Breast epithelium (tissue), 4 donors: ENCODE measurements at places on chromosomes 1 and 21.

DNA sequence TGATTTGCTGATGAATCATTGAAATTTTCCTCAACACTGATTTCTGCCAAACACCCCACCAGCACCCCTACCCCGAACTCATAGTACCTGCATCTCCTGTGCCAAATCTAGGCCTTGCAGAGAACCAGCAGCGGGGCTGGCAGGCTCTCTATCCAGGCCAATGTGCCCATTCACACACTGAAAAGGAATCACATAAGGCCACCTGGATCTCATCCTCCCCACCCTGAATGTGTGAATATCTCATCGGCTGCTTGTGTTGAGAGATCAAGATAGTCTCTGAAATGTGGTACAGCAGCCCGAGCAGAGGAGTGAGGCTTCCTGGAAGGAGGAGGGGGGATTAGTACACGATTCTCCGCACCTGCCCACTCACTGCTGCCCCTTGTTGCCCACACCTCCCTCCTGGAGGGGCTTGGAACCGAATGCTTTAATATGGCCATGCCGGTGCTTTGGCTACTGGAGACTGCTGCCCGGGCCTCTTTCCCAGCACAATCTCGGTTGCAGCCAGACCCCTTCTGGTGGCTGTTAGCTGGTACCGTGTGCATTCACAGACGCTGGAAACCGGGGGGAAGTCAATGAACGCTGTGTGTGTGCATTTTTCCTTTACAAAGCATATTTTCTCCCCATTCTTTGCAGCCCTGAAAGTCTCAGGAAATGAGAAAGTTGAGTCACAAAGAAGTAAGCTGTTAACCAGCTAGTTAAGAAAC is 619.5 kb downstream of the MATN1 start:
- no peak for DNase-seq
- no peaks in the 10 kb centered on the region for H3K4me1 ChIP-seq
- H3K27me3 ChIP-seq, result no peaks in the 10 kb centered on the region
- H3K36me3 ChIP-seq, result no peaks in the 10 kb centered on the region
- H3K4me3 ChIP-seq, result no peak overlapping the region
- no peak overlapping the region for H3K27ac ChIP-seq

DNA sequence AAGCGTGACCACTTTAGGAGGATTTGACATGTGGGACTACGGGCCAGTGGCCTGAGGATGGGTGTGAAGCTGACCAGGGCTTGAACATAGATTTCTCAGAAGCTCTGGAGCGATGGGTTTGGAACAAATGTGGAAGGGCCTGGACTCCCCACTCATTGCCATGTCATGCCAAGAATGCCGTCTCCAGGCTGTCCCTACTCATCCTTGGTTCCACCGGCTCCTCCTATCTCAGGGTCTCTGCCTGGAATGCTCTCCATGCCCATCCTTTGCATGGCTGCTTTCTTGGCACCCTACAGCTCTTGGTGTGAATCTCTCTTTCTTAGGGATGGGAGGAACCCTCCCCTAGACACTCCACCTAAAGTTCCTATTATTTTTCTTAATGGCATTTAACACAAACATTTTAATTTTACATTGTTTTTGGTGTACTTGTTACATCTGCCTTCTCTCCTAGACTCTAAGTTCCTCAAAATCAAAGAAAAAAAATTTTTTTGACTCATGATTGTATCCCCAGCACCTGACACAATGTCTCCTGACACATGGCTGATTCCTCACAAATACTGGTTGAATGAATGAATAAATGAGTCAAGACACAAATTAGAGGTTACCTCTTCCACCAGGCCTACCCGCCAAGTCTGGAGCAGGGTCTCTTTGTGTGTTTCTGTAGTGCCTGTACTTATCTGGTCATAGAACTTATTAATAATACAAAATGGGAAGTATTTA is 114.5 kb downstream of the OMA1 start:
- H3K36me3 ChIP-seq, result no peaks in the 10 kb centered on the region
- no peaks in the 10 kb centered on the region for H3K4me1 ChIP-seq

DNA sequence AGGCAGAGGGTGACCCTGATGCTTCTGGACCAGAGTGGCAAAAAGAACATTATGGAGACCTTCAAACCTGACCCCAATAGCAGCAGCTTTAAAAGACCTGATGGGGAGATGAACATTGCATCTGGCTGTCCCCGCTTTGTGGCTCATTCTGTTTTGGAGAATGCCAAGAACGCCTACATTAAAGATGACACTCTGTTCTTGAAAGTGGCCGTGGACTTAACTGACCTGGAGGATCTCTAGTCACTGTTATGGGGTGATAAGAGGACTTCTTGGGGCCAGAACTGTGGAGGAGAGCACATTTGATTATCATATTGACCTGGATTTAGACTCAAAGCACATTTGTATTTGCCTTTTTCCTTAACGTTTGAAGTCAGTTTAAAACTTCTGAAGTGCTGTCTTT is 45.8 kb downstream of the TRAF5 start:
- no peaks in the 10 kb centered on the region for H3K36me3 ChIP-seq
- DNase-seq, result no peak
- H3K4me3 ChIP-seq, result no peak overlapping the region
- H3K4me1 ChIP-seq, result no peaks in the 10 kb centered on the region

DNA sequence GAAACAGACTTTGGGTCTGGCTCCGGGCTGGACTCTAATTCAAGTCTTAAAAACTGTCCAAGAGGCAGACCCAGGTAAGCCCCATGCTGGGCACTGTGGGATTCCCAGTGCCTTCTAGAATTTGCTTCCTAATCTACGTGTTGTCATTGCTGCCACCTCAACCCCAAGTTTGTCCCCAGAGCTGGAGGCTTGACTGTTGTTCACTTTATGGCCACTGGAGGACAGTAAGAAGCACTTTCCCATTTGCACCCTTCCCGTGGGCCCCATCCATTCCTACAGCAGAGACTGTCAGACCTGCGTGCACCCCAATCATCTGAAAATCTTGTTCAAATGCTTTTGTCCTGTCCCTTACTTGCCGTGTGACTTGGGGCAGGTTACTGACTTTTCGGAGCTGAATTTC is 29.4 kb upstream of the VASH2 start:
- no peak overlapping the region for H3K4me3 ChIP-seq
- no peaks in the 10 kb centered on the region for H3K4me1 ChIP-seq
- no peaks in the 10 kb centered on the region for H3K27me3 ChIP-seq
- H3K27ac ChIP-seq, result no peak overlapping the region
- DNase-seq, result no peak

DNA sequence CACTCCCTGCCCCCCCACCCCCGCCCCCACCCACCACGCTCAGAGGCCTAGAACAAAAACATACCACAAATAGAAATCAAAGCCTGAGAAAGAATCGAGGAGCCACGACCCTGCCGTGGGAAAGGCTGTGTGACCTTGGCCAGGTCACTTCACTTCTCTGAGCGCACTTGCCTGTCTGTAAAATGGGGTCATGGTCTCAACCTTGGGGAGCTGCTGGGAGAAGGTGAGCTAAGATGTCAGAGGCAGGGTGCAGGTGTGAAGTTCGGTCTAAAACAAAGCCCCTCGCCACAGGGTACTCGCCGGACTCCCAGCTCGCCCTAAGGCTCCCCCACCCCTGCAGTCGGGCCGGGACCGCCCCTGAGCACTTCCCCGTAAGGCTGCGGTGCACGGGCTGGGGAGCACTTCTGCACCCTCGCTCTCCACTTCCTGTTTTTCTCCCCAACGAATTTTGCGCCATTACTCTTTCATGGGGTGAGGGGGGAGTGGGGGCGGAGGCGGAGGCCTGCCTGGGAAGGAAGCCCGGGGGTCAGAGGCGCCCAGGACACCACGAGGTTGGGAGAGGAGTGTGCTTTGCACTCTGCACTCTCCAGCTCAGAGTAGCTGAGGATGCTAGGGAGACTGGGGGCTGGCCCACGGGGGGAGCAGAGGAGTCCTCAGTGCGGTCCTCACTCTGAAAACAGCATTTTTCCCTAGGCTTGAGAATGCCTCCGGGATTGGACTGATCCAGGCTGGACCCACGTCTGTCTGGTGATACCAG is 21.9 kb upstream of the PIK3CD start:
- no peak overlapping the region for H3K4me3 ChIP-seq
- no peak for DNase-seq
- H3K4me1 ChIP-seq, result no peaks in the 10 kb centered on the region
- no peaks in the 10 kb centered on the region for H3K36me3 ChIP-seq
- H3K27ac ChIP-seq, result no peak overlapping the region
